ENCODE measurements at places on chromosomes 1 and 21.

DNA sequence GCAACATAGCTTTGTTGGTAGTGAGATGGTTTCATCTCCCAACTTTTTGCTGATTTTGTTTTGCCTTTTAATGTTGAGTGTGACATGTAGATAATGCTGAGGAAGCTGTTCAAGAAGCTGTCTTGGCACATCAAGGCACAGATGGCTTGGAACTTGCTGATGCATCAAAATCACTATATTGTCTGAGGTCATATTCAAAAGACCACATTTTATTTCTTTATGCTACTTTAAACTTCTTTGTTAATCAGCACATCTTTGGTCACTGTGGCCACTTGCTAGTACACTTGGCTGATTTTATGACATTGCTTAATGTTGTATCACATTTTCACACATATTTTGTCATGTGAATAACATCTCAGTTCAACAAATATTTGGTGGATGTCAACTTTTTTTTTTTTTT, 87.1 kb upstream of the BCL10 start:
- no peak for DNase-seq

DNA sequence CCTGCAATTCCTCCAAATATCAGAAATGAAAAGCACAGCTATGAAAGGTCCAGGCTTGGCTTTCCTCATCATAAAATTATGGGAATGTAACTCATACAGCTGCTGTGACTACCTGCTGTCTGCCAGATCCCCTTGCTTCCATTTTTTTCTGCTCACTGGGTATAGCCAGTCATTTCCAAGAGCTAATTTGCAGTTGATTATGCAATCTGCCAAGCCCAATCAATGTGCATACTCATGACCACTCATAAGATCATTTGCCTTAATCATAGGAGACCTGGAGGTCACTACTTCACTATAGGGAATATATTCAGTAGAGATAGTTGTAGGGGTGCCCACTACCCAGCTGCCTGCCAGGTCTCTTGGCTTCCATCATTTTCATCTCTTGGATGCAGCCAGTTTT, 417.7 kb upstream of the ZRANB2 start:
- no peak for DNase-seq

DNA sequence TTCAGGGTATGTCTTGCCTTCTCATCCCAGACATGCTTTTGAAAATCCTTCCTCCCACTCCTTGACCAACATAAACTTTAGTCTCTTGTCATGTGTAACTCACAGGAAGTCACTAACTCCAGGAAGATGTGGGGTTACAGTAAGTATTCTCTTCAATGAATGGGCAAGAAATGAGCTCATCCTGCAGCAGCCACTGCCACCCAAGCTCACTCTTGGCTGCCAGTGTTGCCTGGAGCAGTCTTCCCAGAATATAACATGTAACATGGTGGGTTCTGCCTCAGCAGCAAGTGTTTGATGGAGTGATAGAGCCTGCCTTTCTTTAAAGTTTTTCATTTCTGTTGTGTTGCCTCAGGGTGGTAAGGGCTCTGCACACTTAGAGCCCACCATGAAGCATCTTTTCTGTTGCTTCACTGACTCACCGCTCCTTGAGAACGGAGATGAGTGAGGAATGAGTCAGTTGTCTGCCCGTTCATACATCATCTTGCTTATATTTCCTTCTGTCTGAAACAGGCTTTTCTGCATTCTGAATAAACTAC, 187.0 kb downstream of the TPR start:
- DNase-seq = no peak

GRCh38 chr1:109891930-109892329, 18.7 kb upstream of the CSF1 start:
- no peak for DNase-seq

- DNase-seq = no peak
Observed at GRCh38 chr1:19664453-19665185, at the start of gene HTR6. Gene HTR6 (plus strand): TSS chr1:19664875. CDS start chr1:19665754, 879 bp downstream.

GRCh38 chr1:204990059-204990664, 52.9 kb upstream of the CNTN2 start:
- no peak for DNase-seq

DNA sequence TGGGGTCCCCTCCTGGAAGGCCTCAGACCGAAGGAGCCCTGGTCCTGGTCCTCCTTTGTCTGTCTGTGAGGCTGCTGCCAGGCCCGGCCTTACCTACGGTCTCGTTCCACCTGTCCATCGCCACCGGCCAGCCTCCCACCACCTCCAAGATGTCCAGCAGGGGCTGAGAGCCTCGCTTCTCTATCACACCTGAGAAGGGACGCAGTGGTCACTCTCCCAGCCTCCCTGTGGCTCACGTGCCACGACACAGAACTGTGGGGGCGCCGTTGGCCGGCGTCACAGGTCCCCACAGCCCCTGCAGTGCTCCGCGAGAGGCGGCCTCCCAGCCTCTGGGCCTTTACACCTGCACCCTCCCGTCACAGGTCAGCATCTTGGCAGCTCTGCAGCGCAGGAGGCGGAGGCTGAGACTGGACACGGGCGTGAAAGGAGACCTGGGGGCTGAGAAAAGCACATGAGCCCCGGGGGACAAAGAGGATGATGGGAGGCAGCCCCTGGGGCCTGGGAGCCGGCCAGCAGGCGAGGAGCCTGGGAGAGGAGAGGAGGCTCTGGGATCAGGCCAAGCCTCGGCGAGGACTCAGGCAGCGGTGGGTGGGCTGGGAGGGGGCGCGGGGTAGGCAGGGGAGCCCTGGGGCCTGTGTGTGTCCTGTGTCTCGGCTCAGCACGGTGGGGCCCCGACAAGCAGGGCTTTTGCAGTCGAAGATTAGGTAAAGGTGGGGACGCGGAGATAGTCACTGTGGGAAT, 20.5 kb downstream of the PRXL2B start:
- no peak for DNase-seq

- DNase-seq = no peak
Observed at GRCh38 chr1:40622936-40623629, 42.4 kb downstream of the RIMS3 start.

DNA sequence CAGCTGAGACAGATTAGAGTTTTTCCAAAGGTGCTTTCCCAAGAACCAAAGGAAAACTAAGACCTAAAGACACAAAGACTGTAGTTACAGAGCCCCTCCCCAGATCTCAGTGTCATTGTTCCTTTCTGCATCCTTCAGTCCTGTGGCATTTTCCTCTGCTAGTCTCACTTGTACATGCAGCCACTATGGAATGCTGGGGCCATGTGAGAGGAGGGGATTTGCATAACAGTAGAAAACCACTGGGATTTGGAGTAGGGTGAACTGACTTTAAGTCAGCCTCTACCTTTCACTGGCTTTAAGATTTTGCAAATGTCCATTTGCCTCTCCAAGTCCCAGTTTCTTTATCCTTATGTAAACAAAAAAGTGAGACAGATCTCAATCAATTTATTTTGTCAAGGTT, 119.4 kb upstream of the F3 start:
- DNase-seq = no peak

DNA sequence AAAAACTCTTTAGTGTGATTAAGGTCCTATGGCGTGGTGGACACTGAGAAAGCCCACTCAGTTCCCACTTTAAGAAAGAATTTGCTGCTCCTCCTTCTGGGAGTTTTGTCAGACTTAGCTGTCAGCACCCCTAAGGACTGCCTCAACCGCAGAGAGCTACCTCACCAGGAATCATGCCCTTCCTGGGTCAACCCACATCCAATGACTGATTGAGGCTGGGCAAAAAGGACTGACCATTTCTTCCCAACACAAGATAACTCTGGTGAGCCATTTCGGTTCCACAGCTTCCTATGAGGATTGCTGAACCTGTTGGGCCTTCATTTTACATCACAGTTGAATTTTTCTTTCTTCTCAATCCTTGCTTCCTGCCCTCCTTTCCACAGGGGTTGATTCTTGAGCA, 197.9 kb downstream of the NCAM2 start:
- no peak for DNase-seq

DNA sequence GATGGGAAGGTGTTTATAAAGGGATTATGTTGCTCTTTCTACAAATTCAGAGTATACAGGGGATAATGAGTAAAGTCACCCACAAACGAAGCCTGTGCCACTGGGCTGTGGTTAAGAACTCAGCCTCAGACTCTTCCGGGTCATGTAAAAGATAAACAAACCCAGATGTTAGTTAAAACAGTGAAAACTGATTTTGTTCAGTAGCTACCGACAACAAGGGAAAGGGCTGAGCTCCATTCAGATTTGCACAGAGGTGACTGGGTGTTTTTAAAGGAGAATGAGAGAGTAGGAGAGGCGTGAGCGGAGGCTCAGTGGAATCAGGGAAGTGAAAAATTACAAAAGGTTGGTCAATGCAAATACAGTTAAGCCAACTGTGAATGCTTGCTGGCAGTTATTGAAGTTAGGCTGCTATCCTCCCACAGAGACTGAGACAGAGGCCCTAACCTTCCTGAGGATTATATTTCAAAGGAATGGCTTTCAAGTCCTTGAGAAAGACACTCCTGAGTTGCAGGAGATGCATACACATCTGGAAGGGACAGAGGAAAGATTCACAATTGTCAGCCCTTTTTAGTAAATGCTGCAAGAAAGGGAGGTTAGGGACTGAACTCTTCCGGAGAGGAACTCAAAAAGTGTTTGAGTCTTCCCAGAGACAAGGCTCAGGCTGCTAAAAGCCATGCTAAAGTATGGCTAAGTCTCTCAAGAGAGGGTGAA, 29.9 kb upstream of the SAMD13 start:
- DNase-seq = no peak

DNA sequence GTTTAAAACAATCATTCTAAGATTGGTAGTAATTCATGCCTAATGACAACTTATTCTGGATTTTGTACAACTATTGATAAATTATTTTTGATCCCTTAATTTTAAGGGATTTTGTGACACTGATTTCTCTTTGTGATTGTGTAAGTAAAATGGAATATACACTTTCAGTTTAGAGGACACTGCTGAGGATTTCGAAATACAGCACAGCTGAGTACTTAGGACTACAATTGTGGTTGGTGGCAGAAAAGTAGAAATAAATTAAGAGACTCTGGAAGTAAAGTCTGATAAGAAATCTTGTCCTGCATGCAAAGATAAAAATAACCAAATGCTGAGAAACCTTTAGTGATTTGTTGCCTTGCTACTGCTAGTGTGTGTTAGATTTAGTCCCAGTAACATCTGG, 40.0 kb downstream of the TYW3 start:
- no peak for DNase-seq

GRCh38 chr1:202235003-202235660, 41.5 kb downstream of the LGR6 start:
- DNase-seq = no peak

Data from stimulated activated CD8-positive, alpha-beta memory T cell treated with anti-CD3 and anti-CD28 coated beads, Interleukin-4, amount 100 ng/mL, for 1 hour (primary cell).